Type B pancreatic cell (in vitro differentiated cells): ENCODE measurements at places on chromosomes 6 and 20. TPM values are rescaled to one million over a fixed set of nuclear protein-coding genes. Genes with fewer than 3 reads are reported as not detected.

DNA sequence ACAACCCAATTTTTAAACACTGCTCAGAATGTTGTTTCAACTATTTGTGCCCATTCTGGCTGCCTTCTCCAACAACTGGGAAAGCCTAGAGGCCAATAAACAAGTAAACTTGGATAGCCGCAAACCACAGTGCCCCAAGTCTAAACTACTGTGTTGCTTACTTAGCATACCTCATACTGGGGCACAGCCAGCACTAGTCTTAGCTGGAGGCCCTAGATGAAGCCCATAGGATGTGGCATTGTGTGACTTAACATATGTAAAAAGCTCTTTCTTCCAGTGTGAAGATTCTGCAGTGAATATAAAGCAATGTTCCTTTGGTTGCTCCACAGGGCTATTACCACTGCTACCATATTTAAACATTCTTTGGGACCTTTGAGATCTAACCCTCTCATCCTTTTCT, 564.3 kb upstream of the NRSN1 start:
- no peak for DNase-seq

The NOL7 gene
- total RNA-seq = 53.8 and 55.1 TPM in 2 replicates

The GHRH gene
- total RNA-seq = 0.77 and 3.9 TPM in 2 replicates

The ADGRG6 gene
- 26.7 and 72.3 TPM in 2 replicates for total RNA-seq

The BPIFB4 gene
- total RNA-seq = not detected in 2 replicates

The PCSK2 gene
- 46.4 and 61.2 TPM in 2 replicates for total RNA-seq

- no peak for DNase-seq
Measured at GRCh38 chr20:58160451-58161061, 67.9 kb downstream of the ANKRD60 start.

- DNase-seq = no peak
Measured at GRCh38 chr6:167671977-167672687, 154.6 kb upstream of the AFDN start.

GRCh38 chr6:99821164-99821563, 172.9 kb downstream of the MCHR2 start:
- no peak for DNase-seq

The RAET1G gene
- 0.53 and 2.1 TPM in 2 replicates for total RNA-seq

DNA sequence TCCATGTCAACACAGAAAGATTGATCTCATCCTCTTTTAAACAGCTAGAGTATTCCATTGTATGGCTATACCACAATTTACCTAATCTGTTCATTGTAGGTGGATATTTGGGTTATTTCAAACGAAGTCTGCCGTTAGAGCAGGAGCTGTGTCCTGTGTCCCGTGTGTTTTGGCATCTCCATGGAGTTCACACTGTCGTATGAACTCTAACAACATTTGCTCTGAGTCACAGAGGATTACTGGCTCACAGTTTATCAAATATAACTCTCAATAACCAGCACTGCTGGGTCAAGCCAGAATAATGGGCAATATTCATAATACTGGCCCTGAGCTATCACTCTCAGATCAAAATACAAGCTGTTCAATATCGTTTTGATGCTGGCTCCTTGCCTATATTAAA, 16.4 kb downstream of the TRAM2 start:
- no peak for DNase-seq

DNA sequence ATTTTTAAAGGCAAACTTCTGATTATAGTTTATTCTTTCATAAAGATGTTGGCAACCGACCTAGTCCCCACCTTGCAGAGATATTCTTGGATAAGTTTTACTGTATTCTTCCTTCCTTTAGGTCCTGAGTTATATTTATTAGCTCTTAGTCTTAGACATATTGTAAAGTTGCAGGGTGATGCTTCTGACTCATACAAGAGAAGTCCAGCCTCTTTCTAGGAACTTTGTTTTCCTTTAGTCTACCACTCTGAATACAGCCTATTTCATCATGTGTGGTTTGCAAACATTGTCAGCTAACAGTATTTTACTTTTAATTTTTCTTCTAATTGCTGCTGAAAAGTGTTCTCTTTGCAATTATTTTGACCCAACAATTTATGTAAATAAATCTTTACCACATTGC, 686.7 kb downstream of the COL12A1 start:
- no peak for DNase-seq

DNA sequence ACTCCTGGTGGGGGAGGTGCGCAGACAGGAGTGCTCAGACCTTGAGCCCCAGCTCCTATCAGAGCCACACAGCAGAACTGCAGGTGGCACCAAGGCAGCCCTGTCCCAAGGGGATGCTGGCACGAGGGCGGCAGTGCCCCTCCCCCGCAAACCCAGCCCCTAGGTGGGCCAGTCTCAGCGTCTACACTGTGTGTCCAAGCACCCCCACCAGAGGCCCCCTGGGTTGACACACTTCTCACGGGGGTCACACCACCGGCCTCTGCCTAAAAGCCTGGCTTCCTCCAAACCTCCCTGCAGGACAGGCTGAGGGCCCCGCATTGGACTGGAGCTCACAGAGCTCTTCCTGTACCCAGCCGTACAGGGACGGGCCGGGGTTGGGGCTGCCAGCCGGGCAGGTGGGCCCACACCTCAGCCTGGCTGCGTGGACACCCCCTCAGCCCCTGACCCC, 8.1 kb downstream of the SLC2A4RG start:
- no peak for DNase-seq

GRCh38 chr6:16311763-16312162, 73.4 kb downstream of the GMPR start:
- DNase-seq = no peak
